HL-60 (cell line): ENCODE measurements at places on chromosomes 13 and 19.

DNA sequence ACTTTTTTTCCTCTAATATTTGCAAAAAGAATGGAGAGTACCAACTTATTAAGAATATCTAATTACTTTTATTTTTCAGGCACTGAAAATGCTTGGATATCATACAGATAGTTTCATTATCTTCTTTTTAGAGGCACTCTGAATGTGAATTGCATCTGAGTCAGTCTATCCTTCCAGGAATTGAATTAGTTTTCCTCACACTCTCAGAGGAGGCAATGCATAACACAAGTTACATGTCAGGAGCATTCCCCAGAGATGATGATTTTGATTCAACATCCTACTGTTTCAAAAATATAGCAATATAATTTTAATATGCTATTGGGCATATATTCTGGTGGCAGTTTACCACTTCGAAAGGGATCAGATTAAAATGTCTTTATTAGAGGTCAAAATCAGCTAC lies 1315.4 kb downstream of the PCDH9 start:
- no peak for DNase-seq

DNA sequence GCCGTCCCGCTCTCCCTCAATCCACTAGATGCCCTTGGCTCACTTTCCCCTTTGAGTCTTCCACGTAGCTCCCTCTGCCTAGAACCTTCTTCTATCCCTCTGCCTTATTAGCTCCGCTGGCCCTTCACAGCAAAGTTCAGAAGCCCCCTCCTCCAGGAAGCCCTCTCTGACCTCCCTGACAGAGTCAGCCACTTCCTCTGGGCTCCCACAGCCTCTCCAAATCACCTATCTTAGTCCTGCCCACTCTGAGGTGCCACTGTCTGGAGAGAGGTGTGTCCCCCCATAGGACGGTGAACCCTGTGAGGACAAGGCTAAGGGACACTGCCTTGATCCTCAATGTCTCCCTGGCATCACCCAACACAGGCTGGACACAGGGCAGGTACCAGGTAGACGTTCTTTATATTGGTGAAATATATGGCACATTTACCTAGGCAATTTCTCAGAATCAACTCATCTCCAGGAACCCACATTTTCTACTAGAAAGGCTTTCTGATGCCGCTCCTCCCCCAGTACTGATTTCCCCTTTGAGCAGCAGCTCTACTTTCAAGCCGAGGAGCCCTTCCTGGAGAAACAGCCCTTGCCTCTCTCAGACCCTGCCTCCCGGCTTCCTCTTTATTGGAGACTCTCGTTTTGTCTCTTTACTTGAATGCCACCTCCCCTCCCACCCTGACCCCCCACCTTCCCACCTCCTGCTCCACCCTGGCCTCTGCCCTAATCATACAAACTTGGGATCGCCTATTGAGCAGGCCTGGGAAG lies 3.4 kb upstream of the TGFB1 start:
- DNase-seq = peak; percentile 72

GRCh38 chr13:43135516-43135915 lies 112.1 kb downstream of the DNAJC15 start:
- DNase-seq = no peak

DNA sequence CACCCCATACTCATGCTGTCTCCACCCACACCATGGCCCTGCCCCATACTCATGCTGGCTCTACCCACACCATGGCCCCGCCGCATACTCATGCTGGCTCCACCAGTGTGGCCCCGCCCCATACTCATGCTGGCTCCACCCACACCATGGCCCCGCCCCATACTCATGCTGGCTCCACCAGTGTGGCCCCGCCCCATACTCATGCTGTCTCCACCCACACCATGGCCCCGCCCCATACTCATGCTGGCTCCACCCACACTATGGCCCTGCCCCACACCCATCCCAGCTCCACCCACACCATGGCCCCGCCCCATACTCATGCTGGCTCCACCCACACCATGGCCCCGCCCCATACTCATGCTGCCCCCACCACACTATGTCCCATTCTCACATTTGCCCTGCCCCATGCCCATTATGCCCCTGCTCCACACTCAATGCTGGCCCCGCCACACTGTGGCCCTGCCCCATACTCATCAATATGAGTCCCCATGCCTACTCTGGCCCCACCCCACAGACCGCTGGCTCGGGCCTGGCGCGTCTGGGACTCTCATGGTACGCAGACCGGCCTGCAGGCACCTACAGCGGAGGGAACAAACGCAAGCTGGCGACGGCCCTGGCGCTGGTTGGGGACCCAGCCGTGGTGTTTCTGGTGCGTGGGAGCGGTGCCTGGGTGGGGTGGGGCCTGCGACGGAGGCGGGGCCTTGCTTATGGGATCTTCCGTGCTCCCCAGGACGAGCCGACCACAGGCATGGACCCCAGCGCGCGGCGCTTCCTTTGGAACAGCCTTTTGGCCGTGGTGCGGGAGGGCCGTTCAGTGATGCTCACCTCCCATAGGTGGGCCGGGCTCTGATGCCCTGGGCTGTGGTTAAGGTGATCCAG lies 3.7 kb upstream of the ARHGAP45 start:
- no peak for DNase-seq

DNA sequence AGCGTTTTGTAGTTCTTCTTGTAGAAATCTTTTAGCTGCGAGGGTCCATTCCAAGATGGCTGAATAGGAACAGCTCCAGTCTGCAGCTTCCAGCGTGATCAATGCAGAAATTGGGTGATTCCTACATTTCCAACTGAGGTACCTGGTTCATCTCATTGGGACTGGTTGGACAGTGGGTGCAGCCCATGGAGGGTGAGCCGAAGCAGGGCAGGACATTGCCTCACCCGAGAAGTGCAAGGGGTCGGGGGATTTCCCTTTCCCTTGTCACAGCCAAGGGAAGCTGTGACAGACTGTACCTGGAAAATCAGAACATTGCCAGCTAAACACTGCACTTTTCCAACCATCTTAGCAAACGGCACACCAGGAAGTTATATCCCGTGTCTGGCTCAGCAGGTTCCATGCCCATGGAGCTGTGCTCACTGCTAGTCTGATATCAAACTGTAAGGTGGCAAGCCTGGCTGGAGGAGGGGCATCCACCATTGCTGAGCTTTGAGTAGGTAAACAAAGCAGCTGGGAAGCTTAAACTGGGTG lies 176.0 kb upstream of the SPRY2 start:
- no peak for DNase-seq

- DNase-seq = no peak
Observed at GRCh38 chr13:46761866-46762265, 35.1 kb downstream of the ESD start.
